ENCODE measurements at places on chromosomes 16 and 17.

DNA sequence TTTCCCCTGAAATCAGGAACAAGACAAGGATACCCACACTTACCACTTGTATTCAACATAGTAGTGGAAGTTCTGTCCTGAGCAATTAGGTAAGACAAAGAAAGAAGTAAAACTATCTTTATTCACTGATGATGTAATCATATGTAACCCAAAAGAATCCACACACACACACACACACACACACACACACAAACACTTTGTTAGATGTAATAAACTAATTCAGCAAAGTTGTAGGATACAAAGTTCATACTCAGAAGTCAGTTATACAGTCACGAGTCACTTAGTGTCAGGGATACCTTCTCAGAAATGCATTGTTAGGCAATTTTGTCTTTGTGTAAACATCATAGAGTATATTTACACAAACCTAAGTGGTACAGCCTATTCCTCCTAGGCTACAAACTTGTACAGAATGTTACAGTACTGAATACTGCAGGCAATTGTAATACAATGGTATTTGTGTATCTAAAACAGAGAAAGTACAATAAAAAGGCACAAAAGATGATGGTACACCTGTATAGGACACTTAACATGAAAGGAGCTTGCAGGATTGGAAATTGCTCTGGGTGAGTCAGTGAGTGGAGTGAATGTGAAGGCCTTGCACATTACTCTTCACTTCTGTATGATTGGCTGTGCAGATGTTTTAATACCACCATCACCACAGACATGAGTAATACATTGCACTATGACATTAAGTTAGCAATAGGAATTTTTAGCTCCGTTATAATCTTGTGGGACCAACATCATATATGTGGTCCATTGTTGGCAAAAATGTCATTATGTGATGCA lies 370.1 kb downstream of the ZFHX3 start:
- no peak for DNase-seq
- no peaks in the 10 kb centered on the region for H3K36me3 ChIP-seq
- no peak overlapping the region for H3K4me3 ChIP-seq
- no peaks in the 10 kb centered on the region for H3K4me1 ChIP-seq
- no peak overlapping the region for H3K27ac ChIP-seq

DNA sequence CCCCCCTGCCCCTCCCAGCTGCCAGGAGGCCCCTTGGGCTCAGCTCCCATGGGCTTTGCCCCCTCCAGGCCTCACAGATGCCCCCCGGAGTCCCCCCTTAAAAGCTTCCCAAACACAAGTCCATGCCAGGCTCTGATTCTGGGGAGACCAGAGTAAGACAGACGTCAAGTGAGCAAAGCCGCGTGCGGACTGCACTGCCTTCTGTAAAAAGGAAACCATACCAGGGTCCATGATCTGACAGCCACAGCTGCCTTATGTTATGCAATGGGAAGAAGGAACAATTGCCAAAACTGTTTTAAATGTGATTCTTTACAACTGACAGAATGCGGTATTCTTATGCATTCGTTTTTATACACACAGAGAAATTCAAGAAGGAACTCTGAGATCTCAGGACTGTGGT lies 17.9 kb upstream of the HEXD start:
- H3K27ac ChIP-seq, result no peak overlapping the region
- no peak for DNase-seq
- no peak overlapping the region for H3K4me3 ChIP-seq
- H3K27me3 ChIP-seq, result no peaks in the 10 kb centered on the region
- H3K4me1 ChIP-seq, result peaks cover 16% of the 10 kb centered on the region
- H3K36me3 ChIP-seq, result peaks cover 17% of the 10 kb centered on the region

DNA sequence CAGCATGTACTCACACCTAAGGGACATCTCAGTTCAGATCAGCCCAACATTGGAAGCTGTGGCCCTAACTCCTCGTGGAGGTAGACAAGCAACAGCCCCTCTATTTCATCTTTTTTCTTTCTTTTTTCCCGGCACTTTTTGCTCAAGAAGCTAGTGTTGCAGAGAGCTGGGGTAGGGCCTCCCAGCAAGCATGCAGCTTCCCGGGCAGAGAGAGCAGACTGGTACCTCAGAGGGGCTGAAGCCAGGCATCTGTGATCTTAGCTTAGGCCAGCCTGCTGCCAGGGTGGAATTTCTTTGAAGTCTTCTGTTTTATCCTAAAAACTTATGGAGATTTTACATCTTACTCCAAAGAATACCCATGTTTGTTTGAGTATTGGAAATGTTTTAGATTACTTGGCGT lies 195.4 kb downstream of the C16orf95 start:
- H3K27me3 ChIP-seq, result peaks cover 8% of the 10 kb centered on the region
- H3K4me3 ChIP-seq, result no peak overlapping the region
- H3K4me1 ChIP-seq, result no peaks in the 10 kb centered on the region
- no peak for DNase-seq
- H3K27ac ChIP-seq, result no peak overlapping the region

DNA sequence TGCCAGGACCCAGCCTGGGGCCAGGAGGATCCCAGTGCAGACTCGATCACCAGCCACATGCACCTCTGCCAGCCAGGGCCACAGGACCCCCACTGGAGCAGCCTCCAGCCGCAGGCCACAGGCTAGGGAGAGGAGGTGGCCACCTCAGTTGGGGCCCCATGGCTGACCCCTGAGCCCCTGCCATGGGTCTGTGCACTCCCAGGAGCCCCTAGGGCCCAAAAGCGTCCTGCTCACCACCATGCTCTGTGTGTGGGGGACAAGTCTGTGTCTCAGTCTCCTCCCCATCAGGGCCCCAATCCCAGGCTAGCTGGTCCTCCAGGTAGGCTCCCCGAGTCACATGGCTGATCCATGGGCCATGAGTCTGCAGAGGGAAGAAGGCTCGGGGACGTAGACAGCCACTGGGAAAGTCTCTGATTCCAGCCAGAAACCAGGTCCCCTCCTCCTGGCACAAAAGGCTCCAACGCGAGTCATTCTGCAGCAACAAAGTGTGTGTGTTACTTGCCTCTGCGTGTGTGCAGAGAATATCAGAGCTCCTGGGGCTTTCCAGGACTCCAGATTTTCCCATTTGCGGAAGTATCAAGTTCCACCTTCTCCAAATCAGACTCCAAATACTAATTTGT lies 6.1 kb upstream of the PRSS8 start:
- no peaks in the 10 kb centered on the region for H3K27me3 ChIP-seq
- H3K4me1 ChIP-seq, result peaks cover 13% of the 10 kb centered on the region
- H3K4me3 ChIP-seq, result peak overlapping the region; percentile 69
- H3K27ac ChIP-seq, result peak overlapping the region; percentile 84

GRCh38 chr17:22410136-22410535 lies 717.8 kb downstream of the KCNJ18 start:
- no peaks in the 10 kb centered on the region for H3K27me3 ChIP-seq
- H3K27ac ChIP-seq, result no peak overlapping the region
- DNase-seq, result no peak

DNA sequence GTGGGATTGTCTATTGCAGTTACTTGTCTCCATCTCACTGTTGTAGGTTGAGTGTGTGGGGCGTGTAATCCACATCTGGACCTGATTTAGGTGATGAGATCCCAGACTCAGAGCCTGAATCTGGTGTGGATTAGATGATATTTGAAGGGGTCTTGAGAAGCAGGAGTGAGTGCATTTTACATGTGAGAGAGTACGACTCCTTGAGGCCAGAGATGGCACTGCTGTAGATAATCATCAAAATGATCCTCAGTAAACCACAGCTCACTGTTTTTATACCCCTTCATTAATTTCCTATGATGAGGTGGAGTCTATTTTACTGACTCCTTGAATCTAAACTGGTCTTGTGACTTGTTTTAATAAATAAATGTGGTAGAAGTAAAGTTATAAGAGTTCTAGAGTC lies 732.5 kb downstream of the KCNJ2 start:
- no peaks in the 10 kb centered on the region for H3K27me3 ChIP-seq
- H3K27ac ChIP-seq, result no peak overlapping the region
- no peaks in the 10 kb centered on the region for H3K36me3 ChIP-seq
- H3K4me3 ChIP-seq, result no peak overlapping the region

- no peaks in the 10 kb centered on the region for H3K4me1 ChIP-seq
- H3K27ac ChIP-seq, result no peak overlapping the region
These were observed 29.5 kb upstream of the MSI2 start for GRCh38 chr17:57226793-57227192.

GRCh38 chr16:19328364-19328763 lies 42.8 kb downstream of the CLEC19A start:
- H3K4me3 ChIP-seq, result no peak overlapping the region
- no peaks in the 10 kb centered on the region for H3K36me3 ChIP-seq
- no peak for DNase-seq
- H3K27me3 ChIP-seq, result peaks cover 4% of the 10 kb centered on the region
- no peak overlapping the region for H3K27ac ChIP-seq
- no peaks in the 10 kb centered on the region for H3K4me1 ChIP-seq

All from activated CD4-positive, alpha-beta memory T cell treated with anti-CD3 and anti-CD28 coated beads for 36 hours (primary cell).